ENCODE measurements at places on chromosomes 4 and X.

DNA sequence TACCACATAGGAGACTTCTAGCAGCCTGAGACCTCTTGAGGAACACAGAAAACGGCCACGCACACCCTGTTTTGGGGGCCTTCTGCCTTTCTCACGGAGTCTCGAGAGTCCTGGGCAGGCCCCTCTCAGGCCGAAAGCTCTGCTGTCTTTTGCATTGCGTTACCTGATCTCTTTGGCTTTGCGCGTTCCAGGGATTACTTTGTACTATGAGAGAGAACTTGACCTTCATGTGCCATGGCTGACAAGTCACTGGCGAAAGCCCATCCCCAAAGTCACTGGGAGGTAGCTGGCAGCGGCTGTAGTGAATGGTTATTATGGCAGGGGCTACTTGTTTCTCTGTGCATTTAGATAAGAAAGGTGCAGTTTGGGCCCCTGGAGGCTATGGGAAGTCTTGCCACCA, 8.0 kb upstream of the NAT8L start:
- no peak for DNase-seq

DNA sequence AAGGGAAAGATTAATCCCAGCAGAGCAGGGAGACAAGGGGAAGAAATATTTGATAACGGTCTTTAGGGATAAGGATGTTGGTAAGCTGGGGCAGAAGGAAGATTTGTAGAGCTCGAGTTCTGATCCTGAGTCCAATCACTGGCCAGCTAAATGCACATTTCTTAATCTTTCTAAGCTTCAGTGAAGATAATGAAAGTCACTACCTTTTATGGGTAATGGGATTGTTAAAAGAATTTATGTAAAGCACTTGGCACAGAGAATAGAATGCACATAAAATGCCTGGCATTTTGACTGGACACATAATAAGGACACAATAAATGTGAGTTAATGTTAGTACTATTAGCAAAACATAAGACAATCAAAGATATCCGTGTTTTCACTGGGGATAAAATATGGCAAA, 43.3 kb downstream of the NCAPG start:
- no peak for DNase-seq

- DNase-seq: peak; percentile 40
Observed at GRCh38 chr4:44157611-44158277, 290.9 kb downstream of the KCTD8 start.

DNA sequence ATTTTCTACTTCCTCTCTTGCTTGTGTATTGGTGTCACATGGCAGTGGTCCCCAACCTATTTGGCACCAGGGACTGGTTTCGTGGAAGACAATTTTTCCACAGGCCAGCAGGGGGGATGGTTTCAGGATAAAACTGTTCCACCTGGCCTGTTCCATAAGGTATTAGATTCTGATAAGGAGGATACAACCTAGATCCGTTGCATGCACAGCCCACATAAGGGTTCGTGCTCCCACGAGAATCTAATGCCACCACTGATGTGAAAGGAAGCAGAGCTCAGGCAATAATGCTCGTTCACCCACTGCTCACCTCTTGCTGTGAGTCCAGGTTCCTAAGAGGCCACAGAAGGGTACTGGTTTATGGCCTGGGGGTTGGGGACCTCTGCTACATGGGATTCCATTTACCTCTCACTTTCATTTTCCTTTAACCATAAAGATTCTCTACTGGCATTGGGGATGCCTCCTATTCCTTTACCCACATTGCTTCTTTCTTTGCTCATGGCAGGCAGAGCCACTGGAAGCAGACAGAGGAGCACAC, 38.1 kb downstream of the SEC31A start:
- no peak for DNase-seq

DNA sequence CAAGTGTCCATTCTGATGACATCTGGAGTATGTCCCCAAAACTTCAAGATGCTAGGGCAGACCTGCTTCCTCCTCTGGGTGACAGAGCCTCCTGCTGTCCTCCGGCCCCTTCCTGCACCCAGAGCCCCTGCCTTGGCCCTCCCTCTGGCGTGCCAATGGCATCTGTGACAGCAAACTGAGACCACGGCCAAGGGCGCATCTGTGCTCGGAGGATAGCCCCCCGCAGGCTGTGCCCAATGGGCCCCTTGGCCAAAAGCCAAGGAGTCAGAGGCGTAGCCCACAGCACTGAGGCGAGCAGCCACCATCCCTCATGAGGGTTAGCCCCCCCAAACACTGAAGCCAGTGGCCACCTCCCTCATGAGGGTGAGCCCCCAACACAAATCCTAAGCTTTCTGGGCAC, 7.9 kb downstream of the LRPAP1 start:
- no peak for DNase-seq

DNA sequence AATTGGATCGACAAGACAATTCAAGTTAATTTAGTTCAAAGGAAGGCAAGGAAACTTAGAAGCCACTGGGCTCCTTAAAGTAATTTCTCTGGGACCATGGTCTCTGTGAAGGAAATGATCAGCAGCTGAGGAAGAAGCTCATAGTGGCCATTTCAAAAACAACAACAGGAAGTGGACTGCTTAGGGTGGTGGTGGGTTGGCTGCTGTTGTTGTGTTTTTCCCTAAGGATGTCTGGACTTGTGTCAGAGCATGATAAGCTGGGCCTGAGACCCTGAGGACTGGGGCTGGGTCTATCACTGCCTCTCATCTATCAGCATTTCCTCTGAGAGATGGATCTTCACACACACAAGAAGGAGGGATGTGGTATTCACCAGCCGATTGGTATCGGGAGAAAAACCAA, 18.3 kb downstream of the KDR start:
- DNase-seq: no peak

DNA sequence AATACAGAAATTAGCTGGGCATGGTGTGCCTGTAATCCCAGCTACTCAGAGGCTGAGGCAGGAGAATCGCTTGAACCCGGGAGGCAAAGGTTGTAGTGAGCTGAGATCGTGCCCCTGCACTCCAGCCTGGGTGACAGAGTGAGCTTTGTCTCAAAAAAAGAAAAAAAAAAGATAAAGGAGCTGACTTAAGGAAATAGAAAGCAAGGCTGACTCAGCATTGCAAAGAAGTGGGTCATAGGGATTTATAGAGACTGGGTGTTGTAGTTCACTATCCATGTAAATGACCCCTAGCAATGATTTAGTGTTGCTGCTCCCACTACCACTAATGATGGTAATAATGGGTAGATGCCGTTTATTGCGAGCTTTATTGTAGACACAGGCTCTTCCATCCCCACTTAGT, 47.6 kb downstream of the ADD1 start:
- no peak for DNase-seq

- no peak for DNase-seq
Observed at GRCh38 chr4:11839889-11840288, 411.2 kb upstream of the HS3ST1 start.

DNA sequence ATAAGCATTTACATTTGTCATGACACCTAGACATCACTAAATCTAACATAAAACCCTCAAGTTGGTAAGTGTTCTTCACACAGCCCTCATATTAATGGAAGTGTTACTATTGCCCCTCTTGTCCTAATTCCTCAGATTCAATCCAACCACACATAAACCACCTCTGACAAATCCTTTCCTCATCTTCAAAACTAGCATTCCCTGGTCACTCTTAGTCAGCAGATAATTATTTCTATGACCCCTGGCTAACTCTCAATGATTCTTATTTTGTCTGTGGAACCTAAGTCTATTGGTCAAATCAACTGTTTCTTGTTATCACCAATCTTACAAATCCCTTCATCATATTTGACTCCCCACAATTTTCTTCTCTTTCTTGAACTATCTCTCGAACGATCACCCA, 168.6 kb downstream of the PPP3CA start:
- DNase-seq: no peak

DNA sequence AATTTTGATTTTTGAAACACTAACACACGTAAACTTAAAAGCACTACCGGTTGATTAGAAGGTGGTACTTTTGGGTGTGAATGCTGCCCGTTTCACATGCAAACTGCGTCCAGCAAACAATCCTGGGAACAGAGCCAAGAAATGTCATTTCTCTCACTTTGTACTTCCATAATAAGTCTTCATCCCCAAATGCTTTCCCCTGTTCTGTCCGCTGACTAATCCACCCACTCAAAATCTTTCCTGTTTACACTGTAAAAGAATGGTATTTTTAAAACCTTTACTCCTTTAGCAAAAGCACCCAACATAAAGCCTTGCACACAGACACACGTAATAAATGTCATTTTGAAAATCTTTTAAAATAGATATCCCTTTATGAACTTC, 39.1 kb upstream of the PDLIM5 start:
- peak; percentile 47 for DNase-seq

- DNase-seq: no peak
Observed at GRCh38 chr4:7173841-7174449, 18.4 kb upstream of the SORCS2 start.

GRCh38 chr4:2932321-2932950, 30.8 kb downstream of the NOP14 start:
- DNase-seq: no peak

DNA sequence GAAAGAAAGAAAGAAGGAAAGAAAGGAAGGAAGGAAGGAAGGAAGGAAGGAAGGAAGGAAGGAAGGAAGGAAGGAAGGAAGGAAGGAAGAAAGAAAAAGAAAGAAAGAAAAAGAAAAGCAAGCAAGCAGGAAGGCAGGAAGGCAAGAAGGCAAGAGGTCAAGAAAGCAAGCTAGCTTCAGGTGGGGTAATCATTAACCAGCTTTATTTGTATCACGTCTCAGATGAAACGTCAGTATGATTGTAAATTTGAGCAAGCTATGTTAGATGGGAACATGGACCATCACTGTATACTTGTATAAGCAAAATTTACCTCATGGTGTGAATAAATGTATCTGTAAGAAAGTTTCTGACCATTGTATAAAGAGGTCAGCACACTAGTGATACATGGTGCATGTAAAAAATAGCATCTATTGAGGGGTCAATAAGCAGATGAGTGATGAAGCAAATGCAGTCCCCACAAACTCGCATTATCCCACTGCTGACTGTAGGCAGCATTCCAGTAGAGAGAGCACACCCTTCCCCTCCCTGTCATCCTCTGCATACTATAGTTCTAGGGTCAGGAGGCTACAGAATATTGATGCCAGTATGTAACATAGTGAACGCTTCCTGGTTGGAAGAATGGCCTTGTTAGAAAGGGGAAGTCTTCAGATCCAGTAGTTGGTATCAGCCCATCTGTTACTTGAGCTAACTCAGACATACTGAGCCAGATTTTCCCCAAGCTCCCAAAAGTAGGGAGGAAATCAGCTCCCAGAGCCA, 16.5 kb upstream of the KLHL34 start:
- peak; percentile 57 for DNase-seq

- DNase-seq: peak; percentile 26
Observed at GRCh38 chr4:89379511-89380044, 72.0 kb upstream of the GPRIN3 start.
